ENCODE measurements at places on chromosomes 5 and 9.

GRCh38 chr5:61622156-61622555 is 290.1 kb downstream of the ZSWIM6 start:
- DNase-seq: no peak

DNA sequence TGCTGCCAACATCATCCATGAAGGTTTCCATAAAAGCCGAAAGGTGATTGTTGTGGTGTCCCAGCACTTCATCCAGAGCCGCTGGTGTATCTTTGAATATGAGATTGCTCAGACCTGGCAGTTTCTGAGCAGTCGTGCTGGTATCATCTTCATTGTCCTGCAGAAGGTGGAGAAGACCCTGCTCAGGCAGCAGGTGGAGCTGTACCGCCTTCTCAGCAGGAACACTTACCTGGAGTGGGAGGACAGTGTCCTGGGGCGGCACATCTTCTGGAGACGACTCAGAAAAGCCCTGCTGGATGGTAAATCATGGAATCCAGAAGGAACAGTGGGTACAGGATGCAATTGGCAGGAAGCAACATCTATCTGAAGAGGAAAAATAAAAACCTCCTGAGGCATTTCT is 10.1 kb downstream of the TLR4 start:
- peak; percentile 18 for DNase-seq

- DNase-seq: no peak
These were observed 78.3 kb downstream of the DMAC1 start for GRCh38 chr9:7721291-7721690.

DNA sequence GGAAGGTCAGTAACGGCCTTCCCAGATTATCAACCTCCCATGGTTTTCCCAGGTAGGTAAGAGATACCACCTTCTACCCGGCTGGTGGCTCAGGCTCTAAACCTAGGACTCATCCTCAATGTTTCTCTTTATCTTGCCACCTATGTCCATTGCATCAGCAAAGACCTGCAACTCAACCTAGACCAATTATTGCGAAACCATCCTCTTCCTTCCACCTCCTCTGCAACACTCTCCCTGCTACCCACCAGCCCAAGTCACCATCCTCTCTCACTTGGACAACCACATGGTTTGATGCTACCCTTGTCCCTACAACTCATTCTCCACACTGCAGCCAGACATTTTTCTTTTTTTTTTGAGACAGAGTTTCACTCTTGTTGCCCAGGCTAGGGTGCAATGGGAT is 65.4 kb upstream of the GDNF start:
- no peak for DNase-seq

GRCh38 chr9:118809160-118809625 is 560.0 kb downstream of the BRINP1 start:
- no peak for DNase-seq

DNA sequence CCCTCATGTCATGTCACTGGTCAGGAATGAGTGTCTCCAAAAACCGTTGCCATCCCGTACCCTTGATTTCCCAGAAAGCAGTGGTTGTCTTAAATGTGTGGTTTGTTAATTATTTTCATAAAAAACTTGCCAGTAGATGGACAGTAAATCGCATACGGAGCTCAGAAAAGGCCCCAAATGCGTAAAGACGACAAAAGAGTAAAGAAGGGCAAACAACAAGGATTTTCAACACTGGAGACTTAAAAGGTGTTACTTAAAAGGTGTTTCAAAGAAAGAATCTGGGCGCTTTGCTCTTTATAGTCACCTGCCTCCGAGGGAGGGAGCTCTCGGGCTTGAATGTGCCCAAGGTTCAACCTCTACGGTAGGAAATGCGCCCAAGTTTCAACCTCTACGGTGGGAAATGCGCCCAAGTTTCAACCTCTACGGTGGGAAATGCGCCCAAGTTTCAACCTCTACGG is 734 bp downstream of the KIF27 start:
- no peak for DNase-seq
